ENCODE measurements at places on chromosomes 1 and 21.

DNA sequence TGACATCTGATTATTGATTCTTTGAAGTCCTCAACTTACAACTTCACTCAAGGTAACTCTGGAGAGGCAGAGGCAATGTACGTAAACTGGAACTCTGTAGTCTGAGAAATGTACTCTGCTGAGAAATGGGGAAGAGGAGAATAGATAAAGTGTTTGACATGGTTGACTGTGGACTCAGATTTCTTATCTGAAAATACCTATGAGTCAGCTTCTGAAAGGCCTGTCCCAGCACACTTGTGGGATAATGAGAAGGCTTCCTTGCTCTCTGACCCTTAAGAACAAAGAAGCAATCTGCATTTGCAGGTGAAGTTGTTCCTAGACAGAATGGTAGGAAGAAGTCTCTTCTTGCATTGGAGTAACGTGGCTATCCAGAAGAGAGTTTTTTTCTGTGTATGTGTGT is 1573.5 kb downstream of the BRINP3 start:
- DNase-seq = no peak

- no peak for DNase-seq
These were observed 15.0 kb upstream of the GPR25 start for GRCh38 chr1:200857804-200858203.

DNA sequence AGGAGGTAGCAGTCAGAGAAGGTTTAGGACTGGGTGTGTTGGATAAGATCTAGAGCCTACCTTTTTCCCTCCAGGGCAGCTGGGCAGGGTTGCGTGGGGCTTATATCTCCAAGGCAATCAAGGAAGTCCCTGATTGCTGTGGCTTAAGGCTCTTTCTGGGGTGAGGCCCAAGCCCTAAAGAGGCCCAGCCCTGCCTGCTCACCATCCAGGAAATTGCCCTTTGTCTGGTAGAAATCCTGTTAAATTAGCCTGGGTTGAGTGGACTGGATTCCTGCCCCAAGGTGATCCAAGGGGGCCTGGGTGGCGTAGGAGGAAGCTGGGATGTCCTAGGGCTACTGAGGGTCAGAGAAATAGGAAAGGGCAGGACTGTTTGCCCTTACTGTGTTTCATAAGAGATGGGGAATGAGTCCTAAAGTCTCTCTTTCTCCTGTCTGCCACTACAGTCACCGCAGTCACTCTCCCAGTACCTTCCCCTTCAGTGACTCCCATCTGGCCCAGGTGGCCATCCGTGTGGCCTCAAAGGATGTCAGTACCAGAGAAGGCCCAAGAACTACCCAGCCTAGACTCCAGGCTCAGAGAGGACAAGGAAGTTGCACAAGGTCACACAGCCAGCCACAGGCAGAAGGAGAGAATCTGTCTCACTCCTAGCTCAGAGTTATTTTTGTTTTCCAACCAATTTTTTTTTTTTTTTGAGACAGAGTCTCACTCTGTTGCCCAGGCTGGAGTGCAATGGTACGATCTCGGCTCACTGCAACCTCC is 25.8 kb downstream of the MFSD2A start:
- DNase-seq = no peak

- peak; percentile 73 for DNase-seq
These were observed 639 bp upstream of the SPATA1 start for GRCh38 chr1:84505493-84506001.

GRCh38 chr1:244075247-244075722 is 24.2 kb downstream of the ZBTB18 start:
- DNase-seq = no peak

DNA sequence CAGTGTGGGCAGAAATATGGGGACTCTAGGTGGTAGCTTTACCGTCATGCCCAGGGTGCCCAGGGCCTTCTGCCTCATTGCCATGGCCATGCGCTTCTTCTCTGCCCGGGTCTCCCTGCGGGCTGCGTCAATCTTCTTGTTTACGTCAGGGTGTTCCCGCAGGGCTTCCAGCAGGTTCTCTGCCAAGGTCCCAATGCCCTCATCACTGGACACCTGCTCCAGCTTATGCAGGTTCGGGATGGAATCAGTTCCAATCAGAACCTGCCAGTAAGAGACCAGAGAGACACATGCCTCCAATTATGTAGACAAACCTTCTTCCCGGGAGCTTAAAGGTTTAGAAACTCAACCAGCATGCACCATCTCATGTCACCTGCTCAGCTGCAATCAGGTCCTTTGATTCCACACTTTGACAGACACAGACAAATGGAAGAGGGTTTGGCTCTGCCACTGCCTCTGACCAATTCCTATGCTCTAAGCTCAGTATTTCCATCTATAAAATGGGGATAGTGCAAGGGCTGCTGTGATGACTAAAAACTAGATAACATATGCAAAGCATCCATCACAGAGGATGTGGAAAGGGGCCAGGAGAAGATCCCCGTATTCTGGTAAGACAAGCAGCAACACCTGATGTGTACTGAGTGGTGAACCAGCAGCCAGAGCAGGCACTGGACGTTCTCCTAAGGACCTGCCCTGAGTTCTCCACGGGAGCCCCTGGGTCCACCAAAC is 121.2 kb downstream of the UBR4 start:
- DNase-seq = no peak

GRCh38 chr1:107293901-107294613 is 153.2 kb downstream of the NTNG1 start:
- no peak for DNase-seq

All from NCI-H748 treated with DMSO at 0.1 percent for 48 hours (cell line).